ENCODE measurements at places on chromosomes 2 and 18.

DNA sequence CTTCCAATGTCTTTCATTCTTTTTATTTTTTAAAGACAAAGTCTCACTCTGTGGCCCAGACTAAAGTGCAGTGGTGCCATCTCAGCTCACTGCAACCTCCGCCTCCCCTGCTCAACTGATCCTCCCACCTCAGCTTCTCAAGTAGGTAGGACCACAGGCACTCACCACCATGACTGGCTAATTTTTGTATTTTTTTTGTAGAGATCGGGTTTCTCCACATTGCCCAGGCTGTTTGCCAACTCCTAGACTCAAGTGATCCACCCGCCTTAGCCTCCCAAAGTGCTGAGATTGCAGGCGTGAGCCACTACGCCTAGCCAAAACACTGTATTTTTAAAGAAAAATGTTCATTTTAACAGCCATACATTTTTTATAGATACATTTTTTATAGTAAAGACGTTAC lies 12.7 kb downstream of the GCKR start:
- DNase-seq: no peak

GRCh38 chr2:134169788-134170187 lies 84.1 kb upstream of the MGAT5 start:
- no peak for DNase-seq

- no peak for DNase-seq
Measured at GRCh38 chr2:205913668-205914067, 172.3 kb downstream of the INO80D start.

DNA sequence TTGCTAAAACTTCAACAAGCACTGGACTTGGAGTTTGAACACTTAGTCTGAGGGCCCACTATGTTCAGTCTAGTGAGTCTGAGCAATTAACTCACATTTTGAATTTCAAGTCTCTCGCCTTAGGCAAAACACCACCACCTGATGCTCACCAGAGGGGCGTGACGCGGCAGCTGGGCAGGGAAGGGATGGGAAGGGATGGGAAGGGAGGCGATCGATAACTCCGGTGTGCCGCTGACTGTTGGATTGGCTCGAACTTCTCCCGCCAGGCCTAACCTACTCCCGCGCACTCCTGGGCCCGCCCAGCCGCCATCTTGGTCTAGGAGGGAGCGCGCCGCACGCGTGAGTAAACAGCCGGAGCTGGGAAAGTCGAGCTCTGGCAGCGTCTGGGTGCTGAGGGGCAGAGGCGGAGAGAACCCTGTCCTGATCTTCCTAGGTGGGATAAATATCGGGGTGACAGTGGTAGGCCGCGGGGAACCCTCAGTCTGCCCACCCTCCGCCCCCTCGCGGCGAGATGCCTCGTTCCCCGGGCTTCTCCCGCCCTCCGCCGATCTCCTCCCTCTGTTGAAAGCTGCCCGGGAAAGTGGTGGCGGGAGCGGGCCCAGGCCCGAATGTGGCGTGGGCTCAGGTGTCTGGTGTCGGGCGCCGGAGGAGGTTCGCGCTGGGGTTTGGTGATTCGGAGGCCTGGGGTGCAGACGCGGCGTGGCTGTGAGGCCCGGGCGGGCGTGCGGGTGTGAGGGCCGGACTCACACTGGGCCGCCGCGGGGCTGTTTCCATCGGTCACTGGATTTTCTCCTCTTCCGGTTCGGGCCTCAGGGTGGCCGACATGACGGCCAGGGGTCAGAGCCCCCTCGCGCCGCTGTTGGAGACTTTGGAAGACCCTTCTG lies at the start of gene RIF1:
RIF1 (plus strand) TSS at position 302 of the 884 bp plus-strand sequence; CDS start at position 824, 522 bp downstream.
- DNase-seq: peak; percentile 64

DNA sequence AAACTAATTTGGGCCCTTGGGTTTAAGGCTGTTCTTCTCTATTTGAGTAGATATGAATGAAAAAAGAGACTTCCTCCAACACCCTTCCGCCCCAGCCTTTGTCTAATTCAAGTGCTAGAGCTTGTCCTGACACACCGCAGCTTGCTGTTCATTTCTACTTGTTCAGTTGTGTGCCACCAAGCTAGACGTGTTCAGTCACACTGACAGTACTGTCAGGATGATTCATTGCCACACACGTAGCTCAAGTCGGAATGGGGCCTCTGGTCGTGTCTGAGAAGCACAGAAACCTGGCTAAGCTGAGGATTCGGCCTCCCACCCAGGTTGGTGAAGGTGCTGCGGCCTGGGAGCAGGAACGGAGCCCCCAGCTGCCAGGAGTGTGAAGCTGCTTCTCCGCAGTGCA lies 45.6 kb upstream of the INHBB start:
- no peak for DNase-seq

Data from activated T-helper 1 cell treated with Interleukin-2 at 50 U/mL for 16 hours (primary cell).